NAMALWA (cell line): ENCODE measurements at places on chromosomes 7 and 10.

DNA sequence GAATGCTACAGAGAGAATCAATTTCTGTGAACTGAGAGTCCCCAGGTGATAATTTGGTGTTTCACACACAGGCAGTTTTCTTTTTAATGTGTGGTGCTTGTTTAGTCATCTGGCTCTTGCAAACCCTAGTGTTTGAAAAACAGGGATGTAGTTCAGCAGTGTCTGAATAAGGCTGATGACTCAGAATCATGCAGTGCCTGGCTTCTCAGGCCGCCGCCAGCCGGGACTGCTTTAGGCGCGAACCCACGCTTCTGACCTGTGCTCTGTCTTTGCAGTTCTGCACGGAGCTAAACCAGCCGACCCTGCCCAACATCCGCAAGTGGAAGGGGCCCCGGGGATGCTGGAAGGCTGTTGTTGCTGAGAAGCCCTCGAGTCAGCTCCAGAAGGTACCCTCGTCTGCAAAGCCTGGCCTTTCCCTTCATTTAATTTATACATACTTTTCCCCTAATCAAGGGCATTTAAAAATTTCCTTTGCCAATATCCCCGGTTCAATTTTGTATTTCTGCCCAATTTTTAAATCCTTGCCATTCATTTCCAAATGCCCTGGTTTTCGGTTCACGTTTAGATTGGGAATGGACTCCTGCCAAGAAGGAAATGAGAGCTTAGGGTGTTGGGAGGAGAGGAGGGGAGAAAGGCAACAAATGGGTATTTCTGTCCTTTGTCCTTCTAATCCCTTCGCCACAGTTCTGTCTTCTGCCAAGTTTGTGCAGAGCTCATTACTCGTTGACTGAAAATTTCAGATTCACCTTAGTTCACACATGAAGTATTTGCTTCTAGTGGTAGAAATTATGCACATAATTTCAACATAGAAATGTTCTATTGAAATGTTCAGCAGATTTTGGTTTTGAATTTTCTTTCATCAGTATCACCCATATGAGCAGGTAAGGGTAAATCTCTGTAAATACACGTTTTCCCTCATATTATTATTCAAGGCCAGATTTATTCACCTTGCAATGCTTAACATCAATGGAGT, 108.5 kb upstream of the ANLN start:
- DNase-seq = no peak

- no peak for DNase-seq
Measured at GRCh38 chr10:70579234-70580002, 23.1 kb downstream of the PRF1 start.

GRCh38 chr7:1591876-1592275, 22.0 kb upstream of the PSMG3 start:
- no peak for DNase-seq

GRCh38 chr10:15167411-15168290, 842 bp downstream of the NMT2 start:
- peak; percentile 37 for DNase-seq

GRCh38 chr10:130453036-130453720, 317.0 kb downstream of the GLRX3 start:
- DNase-seq = no peak

DNA sequence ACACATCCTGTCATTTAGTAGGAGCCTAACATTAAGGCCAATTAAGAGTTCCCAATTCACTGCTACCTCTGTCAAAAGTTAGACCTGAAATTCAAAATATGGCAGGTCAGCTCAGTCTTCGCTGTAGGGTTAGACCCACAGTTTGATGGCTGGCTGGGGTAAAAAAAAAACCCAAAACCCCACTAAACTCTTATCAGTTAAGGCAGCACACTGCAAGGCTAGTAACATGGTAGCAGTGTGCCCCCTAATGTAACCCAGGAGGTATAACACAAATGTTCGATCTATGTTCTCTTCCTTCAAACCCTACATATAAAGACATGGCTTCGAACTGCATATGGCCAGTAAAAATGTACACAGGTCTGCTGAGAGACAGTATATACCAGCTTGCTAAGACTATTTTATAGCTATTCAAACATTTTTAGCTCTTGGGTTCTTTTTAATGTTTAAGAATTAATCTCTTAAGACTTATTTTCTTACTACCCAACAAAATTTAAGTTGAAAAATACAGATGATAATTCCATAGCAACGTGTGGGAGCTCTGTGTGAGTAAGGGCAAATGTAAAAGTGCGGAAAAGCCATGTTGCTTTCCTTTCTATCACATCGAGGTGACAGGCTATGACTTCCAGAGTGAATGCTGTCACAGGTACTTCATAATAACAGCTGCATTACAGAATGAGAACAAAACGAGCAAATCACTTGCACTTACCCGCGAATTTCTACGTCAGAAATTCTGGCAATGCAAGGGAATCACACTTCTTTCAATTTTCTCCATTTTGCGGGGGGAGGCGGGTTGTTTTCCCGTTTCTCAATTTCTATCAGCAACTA, 168.4 kb upstream of the IMMP2L start:
- DNase-seq = peak; percentile 74

GRCh38 chr7:79434867-79435266, 18.6 kb downstream of the MAGI2 start:
- DNase-seq = no peak

DNA sequence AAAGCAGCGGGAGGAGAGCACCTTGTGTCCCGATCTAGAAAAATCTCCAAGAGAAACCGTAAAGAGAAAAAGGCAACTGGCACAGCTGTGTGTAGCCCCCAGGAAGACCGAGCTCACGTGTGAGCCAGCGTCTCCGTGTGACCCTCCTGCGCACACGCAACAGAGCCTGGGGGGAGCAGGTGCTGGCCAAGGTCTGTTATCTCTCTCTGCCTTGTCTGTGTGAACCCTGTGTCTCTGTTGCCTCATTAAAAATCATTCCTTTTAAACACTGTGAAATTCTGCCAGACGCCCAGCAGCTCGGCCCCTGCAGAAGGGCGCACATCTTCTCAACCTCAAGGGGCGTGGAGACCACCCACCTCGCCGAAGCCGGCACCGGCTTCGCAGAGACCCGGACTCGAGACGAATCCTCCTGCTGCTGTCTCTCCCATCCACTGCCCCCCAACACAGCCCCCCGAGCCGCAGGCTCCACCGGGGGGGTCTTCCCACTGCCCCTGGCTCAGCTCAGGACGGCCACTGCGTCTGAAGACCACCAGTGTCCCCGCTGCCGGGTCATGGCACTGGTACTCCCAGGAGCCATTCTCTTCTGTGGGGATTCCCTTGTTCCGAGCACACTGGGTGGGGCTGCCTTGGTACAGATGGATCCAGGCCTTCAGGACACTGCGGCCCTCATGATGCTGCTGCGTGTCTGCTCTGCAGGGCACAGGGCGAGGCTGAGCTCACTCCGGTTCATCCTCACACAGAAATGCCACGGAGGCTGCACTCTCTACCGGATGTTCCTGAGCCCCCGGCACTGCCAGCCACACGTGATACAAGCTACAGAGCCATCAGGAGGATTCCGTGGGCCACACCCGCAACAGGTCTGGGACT, 94.3 kb upstream of the DNAAF5 start:
- DNase-seq = no peak

- no peak for DNase-seq
Measured at GRCh38 chr7:158685693-158686092, 18.9 kb downstream of the NCAPG2 start.

DNA sequence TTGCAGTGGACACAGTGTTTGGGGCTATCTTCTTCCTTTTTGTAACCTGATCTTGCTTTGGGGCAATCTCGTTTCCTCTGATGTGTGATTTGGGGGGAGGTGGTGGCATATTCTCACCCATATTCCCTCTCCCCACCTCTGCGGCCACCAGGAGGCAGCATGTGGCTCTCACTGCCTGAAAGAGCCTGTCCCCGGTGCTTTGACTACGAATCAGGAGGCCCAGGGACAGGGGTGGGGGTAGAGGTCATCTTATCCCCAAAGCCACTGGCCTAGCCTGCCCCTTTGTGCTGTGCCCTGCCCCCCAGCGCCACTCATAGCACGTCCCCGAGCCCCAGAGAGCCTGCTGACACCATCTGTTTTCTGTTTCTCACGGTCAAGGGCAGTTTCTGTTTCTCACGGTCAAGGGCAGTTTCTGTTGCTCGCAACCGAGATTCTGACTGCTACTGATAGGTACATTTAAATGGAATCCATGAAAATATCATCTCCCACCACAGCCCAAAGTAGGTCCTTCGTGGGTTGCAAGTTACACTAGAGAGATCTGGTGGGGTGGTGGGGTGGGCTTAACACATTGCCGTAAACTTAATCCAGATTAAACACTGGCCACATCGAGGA, 28.2 kb downstream of the PHYH start:
- peak; percentile 86 for DNase-seq

- no peak for DNase-seq
Measured at GRCh38 chr10:1378473-1378872, 322.3 kb downstream of the WDR37 start.
